ENCODE measurements at places on chromosomes 3 and 15. TPM values are rescaled to one million over a fixed set of nuclear protein-coding genes. Genes with fewer than 3 reads are reported as not detected.

DPPA4 gene
- not detected for total RNA-seq

PLA2G4F gene
- 5.2 TPM for total RNA-seq

ACTC1 gene
- total RNA-seq = not detected

RTP1 gene
- not detected for total RNA-seq

CYP8B1 gene
- not detected for total RNA-seq

TM6SF1 gene
- 17.4 TPM for total RNA-seq

All from kidney epithelial cell (primary cell).